NCI-H524 treated with DMSO at 0.1 percent for 48 hours (cell line): ENCODE measurements at places on chromosomes 16 and 17.

GRCh38 chr17:40485851-40486521 lies 15.4 kb downstream of the TNS4 start:
- DNase-seq: no peak

- no peak for DNase-seq
Observed at GRCh38 chr17:79071161-79071740, 3.4 kb upstream of the ENGASE start.

- DNase-seq: no peak
Observed at GRCh38 chr17:50297407-50297865, 23.2 kb downstream of the TMEM92 start.

DNA sequence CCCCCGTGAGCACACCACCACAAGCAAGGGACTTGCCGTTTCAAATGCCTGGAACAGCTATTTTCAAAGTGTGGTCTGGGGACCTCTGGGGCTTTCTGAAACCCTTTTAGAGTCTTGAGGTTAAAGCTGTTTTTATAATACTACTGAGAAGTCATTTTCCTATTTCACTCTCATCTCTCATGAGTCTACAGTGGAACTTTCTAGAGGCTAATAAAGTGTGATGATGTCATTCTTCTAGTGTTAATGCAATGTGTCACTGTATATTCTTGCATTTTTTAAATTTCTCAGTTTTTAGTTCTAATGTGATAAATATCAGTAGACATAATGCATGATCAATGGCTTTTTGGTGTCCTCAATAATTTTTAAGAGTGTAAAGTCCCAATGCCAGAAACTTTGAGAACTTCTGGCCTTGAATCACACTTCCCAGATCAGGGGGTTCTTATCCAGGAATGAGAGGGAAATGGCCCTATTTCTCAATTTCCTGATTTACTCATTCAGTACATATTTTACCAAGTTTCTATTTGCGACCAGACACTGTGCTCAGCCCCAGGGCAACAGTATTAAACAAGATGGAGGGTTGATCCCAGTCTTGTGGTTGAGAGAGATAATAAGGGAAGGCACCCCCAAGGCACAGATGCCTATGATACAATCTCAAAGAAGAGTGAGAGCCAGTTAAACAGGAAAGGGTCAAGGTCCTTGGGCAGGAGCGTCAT lies 444.0 kb downstream of the HS3ST3B1 start:
- DNase-seq: no peak

DNA sequence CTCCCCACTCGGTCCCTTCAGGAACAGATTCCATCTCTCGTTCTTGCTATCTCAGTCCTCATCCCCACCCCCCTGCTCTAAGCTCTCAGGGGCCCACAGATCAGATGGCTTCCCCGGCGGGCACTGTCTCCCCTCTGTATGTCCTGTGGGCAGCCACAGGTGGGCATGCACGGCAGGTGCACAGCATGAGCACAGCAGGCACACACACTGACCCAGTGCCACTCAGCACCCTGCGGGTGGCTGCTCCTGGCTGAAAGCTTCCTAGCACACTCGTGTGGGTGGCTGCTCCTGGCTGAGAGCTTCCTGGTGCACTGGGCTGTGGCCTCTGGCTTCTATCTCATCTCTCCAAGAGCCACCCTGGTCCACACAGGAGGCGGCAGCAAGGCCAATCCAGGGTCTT lies 44.5 kb upstream of the SMIM36 start:
- DNase-seq: no peak

DNA sequence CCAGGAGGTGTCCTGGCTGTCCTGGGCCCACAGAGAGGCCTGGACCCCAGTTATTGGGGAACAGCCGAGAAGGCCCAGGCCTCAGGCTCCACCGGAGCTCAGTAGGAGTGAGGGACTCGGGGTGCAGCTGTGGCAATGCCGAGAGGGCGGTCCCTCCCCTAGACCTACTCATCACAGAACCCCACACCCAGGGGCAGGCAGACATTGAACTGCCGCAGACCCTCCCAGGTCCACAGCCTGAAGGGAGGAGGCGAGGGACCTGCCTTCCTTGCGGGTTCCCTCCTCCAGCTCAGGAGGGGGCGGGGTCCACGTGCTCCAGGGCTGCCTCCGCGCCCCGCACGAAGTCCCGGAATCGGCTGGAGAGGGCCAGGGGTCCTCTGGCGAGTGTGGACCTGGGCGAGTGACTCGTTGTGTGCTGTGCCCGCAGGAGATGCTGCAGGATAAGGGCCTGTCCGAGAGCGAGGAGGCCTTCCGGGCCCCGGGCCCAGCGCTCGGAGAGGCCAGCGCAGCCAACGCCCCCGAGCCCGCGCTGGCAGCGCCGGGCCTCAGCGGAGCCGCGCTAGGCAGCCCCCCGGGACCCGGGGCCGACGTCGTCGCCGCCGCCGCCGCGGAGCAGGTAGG lies 3.9 kb downstream of the TBX4 start:
- no peak for DNase-seq

- DNase-seq: no peak
Observed at GRCh38 chr16:58636466-58636865, 6.8 kb upstream of the CNOT1 start.

DNA sequence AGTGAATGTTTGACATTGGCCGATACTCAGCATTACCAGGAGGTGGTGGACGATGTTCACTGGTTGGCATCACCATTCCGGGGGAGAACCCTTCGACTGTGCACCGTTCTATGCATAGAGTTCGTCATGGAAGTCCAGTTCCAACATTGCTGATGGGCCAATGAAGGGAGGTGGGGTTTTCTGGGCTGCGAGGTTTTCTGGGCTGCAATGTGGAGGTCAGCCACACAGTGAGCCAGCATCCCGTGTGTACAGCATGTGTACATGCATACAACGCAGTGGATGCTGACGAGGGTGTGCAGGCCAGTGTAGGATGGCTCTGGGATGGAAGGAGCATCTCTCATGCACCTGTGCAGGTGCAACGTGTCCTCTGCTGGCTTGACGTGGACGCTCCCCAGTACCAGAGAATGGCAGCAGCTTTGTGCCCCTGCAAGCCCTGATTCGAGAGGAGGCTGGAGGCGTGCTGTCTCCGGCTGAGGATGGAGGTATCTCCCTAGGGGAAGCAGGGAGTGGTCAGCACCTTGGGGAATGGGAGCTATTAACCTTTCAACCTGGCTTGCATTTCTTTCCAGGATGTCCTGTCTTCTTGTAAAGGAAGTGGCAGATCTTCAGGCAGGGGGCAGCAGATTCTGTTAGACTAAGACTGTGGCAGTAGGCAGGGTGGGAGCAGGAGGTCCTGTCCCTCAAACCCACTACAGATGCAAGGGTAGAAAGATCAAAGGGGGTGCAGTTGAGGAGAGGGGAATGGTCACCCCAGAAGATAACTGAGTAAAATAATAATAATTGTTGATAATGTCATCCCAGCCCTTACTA lies 98.2 kb downstream of the CYLD start:
- DNase-seq: no peak

- no peak for DNase-seq
Observed at GRCh38 chr16:89150981-89151380, 20.6 kb upstream of the CDH15 start.

GRCh38 chr17:74744714-74745547 lies 3.5 kb upstream of the NHERF1 start:
- peak; percentile 77 for DNase-seq

DNA sequence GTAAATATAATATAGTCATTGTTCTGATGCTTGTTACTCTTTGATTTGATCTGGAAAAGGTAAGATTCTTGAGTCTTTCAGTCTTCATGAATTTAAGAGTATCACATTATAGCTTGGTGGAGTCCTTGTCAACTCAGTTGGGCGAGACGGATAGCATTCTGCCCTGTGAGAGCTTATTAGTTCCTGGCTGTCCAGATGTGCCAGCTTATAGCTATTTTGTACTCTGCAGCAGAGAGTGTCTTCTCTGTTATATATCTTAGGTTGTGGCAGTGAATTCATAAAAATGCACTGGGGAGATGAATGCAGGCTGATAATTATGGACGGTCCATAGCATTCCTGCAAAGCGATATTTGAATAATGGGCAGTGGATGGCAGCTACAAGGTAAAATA lies 51.0 kb upstream of the CRISPLD2 start:
- no peak for DNase-seq

DNA sequence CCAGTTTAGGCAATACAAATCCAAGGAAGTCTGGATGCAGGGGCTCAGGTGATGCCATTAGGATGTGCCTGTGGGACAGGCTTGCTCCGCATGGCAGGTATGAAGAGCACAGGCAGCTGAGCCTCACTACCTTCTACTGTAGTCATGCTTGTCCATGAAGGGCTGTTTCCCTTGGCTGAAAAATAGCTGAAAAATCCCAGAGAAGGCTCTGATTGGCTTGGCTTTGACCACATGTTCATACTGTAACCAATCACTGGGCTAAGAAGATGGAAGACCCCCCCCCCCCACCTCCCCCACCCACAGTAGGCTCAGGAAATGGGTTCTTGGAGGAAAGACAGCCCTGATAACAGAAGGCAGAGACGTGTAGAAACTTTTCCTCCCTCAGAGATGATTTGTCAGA lies 66.5 kb upstream of the LGALS9 start:
- DNase-seq: no peak

- no peak for DNase-seq
Observed at GRCh38 chr17:57441270-57441600, 184.9 kb downstream of the MSI2 start.

GRCh38 chr16:252366-253337 lies 18.0 kb downstream of the FAM234A start:
- DNase-seq: no peak

DNA sequence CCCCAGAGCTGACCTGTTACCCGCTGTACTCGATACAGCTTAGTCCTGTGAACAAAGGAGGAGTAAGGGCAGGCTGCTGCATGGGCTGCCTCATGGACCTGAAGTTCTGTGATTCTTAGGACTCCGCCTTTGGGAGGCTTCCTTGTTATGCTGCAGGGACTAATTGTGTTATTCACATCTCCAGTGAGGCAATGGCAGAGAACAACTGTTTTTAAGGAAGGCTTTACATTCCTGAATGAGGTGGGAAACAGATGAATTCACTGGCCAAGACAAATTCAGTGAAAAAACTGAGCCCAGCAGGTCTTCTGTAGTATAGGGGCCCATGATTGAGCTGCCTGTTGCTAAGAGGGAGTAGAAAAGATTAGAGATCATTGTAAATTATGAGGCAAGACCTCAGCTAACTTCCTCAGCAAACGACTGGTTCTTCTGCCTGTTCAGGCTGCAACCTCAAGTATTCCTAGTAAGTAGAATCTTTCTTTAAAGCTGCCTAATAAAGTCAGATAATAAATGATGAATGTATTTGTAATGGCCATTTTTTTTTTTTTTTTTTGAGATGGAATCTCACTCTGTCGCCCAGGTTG lies 26.3 kb downstream of the ADORA2B start:
- no peak for DNase-seq

- no peak for DNase-seq
Observed at GRCh38 chr17:8455665-8456209, 20.1 kb downstream of the NDEL1 start.

GRCh38 chr16:27529962-27530361 lies 19.8 kb downstream of the GTF3C1 start:
- DNase-seq: peak; percentile 99

- no peak for DNase-seq
Observed at GRCh38 chr17:16873174-16874035, 98.5 kb downstream of the TNFRSF13B start.

GRCh38 chr16:12081048-12081404 lies 104.5 kb downstream of the SNX29 start:
- no peak for DNase-seq

GRCh38 chr16:28260193-28260592 lies 32.1 kb upstream of the SBK1 start:
- DNase-seq: no peak

DNA sequence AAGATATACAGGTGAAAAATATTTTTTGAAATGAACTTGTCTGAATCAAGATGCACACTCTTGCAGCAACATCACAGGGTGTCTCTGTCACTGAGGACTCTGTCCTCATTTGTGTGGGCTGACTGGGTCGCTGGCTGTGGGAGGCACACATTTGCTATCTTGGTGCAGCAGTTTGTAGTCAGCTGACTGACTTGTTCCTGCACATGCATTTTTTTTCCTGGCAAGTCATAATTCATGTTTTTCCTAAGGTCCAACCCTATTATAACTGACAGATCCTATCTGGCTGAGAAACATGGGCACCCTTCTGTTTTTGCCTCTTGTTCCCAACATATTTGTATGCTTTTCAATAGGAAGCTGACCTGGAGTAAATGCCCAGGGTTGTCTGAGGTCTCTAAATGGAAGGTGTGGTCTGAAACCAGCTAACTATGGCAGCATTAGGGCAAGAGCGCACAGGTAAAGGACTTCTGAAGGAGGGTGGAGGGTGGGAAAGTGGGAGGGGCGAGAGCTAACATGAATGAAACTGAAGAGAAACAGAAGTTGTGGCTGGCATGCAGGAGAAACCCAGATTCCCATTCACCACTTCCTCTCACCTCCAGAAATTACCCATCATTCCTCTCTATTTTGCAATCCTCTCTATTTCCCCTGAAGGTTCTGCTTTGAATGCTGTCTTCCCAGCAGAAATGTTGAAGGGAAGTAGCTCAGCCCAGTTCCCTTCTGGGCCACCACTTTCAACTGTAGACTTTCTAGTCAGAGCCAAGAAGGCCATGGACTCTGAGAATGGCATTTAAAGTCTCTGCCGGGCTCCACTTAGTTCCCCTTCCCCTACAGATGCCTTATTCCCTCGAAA lies 166.1 kb downstream of the PRKCA start:
- no peak for DNase-seq

DNA sequence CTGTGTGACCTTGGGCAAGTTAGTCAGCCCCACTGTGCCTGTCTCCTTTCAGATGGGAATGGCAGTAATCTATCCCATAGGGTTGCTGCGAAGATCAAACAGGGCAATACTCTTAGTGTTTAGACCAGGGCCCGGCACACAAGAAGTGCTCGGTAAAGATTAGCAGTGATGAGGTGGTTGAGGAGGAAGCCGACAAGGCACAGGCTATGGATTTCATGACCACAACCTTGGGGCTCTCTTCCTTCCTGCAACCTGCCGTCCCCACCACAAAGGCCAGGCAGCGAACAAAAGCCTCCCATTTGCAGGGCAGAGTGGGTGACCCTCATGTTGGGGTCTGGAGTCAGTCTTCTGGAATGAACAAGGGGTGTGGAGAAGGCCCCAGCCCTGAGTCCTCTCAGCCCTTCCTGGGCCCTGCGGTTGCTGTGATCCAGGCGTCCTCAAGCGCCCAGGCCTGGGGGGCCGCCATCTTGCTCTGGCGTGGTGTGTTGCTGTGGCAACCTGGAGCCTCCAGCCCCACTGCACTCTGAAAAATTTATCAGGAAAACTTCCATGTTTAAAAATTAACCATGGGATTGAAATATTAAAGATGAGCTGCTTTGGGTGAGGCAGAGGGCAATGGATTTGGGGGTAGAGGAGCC lies 9.8 kb downstream of the ADAM11 start:
- no peak for DNase-seq

- DNase-seq: no peak
Observed at GRCh38 chr17:65365169-65365568, 196.3 kb downstream of the AXIN2 start.

GRCh38 chr16:85437166-85438052 lies 175.7 kb upstream of the GSE1 start:
- peak; percentile 82 for DNase-seq

- no peak for DNase-seq
Observed at GRCh38 chr17:32819035-32819434, 57.9 kb downstream of the MYO1D start.
